ENCODE measurements at places on chromosomes 12 and 14.

- peak; percentile 85 for DNase-seq
Observed at GRCh38 chr14:74843653-74844052, 32.3 kb downstream of the PROX2 start.

DNA sequence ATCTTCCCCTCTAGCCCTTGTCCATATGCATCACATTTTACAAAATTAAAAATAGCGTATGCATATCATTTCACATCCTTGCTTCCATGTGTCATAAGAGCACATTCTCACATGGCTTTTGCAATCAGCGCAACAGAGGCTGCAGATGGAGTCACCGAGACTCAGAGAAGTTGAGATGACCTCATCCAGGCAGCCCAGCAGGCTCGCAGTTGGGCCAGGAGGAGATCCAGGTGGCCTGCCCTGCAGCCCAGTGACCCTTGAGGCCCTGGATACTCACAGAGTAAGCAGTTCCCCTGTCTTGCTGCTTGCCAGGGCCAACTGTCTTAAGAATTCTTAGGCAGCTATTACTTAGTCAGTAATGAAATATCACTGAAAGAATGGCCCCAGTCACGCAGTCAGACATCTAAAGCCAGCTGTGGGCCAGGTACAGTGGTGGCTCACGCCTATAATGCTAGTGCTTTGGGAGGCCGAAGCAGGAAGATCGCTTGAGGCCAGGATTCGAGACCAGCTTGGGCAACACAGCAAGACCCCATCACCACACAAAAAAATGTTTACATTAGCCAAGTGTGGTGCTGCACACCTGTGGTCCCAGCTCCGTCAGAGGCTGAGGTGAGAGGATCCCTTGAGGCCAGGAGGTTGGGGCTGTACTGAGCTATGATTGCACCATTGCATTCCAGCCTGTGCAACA lies 9.1 kb downstream of the CAMKK2 start:
- peak; percentile 91 for DNase-seq

- no peak for DNase-seq
Observed at GRCh38 chr14:53711205-53711604, 245.4 kb downstream of the BMP4 start.

GRCh38 chr12:71158361-71158882 lies 623 bp upstream of the TSPAN8 start:
- DNase-seq: no peak

DNA sequence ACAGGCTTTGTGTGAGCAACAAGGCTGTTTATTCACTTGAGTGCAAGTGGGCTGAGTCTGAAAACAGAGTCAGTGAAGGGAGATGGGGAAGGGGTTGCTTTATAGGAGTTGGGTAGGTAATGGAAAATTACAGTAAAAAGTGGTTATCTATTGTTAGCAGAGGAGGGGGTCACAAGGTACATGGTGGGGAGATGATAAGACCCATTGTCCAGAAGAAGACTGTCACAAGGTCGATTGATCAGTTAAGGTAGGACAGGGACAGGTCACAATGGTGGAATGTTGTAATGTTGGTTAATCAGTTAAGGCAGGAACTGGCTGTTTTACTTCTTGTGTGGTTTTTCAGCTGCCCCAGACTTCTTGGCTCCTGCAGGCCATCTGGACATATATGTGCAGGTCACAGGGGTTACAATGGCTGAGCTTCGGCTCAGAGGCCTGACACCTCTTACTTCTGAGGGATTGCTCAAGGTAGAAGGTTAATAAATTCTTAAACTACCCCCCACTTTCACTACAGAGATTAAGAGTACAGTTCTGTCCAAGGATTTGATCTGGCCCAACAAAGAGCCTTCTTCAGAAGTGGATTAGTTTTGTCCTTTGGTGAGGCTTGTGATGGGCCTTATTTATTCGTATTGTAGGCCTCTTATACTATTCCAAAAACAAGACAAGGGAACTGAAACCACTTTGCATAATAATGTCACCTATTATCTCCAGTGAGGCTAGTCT lies 13.8 kb upstream of the DHRS4 start:
- no peak for DNase-seq

DNA sequence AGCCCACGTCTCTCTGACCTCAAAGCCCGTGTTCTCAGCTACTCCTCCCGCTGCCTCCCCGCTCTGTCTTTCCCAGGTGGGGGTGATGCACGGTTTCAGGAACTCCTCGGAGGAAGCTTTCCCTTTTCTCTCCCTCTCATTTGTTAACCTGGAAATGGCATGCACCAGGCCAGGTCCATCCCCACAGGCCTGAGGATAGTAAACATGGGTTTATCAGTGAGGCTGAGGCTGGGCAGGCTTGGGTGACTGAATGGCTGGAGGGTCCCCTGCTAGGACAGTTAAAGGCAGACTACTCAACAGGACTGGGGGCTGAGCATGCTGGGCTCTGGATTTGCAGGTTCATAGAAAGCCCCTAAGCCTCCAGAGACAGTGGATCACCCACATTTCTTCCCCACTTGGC lies 7.6 kb downstream of the WSCD2 start:
- no peak for DNase-seq

GRCh38 chr14:92680781-92681650 lies 67.4 kb downstream of the LGMN start:
- peak; percentile 76 for DNase-seq

DNA sequence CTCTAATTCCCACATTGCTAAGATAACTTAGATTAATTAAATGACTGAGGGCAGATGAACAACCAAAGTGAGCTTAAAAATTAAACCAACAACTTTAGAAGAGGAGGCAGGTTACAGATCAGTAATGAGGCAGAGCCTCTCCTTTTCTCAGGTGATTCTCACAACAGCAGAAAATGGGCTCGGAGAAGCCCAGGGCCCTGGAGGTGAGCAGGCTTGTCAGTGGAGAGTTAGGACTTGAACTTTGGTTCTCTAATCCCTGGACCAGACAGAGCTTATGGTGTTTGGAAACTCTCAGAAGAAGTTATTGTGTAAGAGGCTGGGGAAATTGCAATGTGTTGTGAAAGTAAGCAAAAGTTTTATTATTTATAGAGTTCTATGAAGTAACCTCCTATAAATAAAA lies 2.8 kb downstream of the TRHDE start:
- DNase-seq: peak; percentile 25

GRCh38 chr12:109666068-109666467 lies 47.6 kb upstream of the FAM222A start:
- no peak for DNase-seq

- DNase-seq: peak; percentile 75
Observed at GRCh38 chr14:56004786-56005185, 113.4 kb upstream of the PELI2 start.

DNA sequence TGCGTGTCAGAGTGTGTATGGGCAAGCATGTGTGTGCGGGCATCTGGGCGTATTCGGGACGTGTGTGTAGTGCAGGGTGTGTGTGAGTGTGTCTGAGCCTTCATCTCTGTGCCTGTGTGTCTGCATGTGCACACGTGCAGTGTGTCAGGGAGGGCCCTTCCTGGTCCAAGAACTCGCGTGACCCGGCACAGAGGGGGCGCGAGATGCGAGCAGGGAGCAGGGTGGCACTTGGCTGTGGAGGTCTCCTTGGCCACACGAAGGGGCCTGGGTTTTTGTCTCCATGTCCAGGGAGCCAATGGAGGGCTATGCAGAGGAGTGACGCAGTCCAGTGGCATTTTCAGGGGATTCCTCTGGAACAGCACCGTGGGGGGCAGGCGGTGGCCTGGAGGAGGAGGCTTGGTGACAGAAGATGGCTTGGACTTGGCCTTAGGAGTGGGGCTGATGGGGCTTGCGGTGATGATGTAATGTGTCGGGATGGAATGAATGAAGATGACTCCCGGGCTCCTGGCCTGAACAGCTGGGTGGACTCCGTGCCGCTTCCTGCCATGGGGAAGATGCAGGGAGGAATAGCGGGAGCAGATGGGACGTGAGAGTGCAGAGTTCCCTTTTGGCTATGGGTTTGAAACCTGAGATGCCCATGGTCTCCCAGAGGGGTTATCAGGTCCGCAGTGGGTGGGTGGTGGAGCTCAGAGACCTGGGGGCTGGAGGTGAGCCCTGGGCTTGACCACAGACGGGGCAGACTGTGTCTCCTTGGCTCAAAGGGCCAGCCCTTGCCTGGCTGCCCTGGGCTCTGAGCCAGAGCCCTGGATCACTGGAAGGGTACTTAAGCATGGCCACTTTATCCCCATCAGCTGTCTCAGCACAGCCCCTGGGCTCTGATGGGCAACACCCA lies 208.3 kb downstream of the PHETA1 start:
- DNase-seq: no peak

- DNase-seq: no peak
Observed at GRCh38 chr12:6938353-6939190, 5.0 kb upstream of the RNU7-1 start.

DNA sequence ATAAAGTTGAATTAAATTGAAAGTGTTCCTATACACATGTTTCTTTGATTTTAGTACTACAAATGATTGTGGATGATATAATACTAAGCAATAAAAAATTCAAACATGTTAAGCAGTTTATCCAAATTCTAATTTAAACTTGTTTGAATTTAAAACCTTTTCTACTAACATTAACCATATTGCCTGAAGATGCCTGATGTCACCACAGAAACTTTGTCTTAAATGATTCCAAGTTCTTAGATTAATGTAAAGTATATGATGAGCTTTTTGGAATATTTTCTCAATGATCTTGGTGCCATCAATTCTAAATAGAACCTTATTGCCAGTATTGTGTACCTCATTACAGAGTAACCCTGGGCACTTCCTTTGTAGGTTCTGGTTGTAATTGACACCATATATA lies 259.6 kb downstream of the NAV3 start:
- DNase-seq: no peak

GRCh38 chr12:58026426-58026825 lies 85.1 kb downstream of the ATP23 start:
- no peak for DNase-seq

GRCh38 chr14:61296719-61297502 lies 15.8 kb upstream of the TMEM30B start:
- peak; percentile 56 for DNase-seq

- DNase-seq: no peak
Observed at GRCh38 chr12:4214877-4215228, 58.7 kb upstream of the CCND2 start.

GRCh38 chr12:75481774-75482173 lies 1.2 kb downstream of the GLIPR1 start:
- DNase-seq: peak; percentile 83

GRCh38 chr12:39239490-39240486 lies 203.1 kb downstream of the KIF21A start:
- no peak for DNase-seq

GRCh38 chr14:99996951-99997571 lies 68.2 kb upstream of the EVL start:
- no peak for DNase-seq

DNA sequence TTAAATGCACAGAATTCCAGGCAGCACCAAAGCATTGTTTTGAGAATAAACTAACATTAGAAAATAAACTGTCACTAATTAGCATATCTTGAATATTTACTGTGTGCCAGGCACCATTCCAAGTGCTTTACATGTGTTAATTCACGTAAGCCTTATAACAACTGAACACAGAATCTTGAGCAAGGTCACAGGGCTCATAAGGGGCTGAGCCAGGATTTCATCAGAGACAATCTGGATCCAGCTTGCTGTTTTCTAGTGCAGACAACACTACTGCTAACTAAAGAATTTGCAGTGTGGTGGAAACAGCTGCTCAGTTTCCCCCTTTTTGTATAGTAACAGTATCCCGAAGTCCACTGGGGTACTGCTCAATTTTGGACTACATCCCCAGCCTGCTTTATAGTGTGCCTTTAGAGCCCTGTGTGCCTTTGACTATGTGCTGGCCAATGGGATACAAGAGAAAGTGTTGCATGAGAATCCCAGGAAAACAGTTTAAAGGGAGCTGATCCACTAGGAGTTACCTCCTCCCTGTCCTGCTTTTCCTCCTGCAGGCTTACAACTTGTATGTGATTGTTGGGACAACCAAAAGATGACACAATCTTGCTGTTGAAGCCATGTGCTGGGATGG lies 36.0 kb upstream of the RMST start:
- DNase-seq: no peak

Measured in fibroblast of mammary gland (primary cell).